ENCODE measurements at places on chromosomes 4 and X.

GRCh38 chrX:136647677-136648360, at the start of gene CD40LG:
TSS of gene CD40LG (plus strand) at chrX:136648158. CDS start at chrX:136648249, 91 bp downstream.
- DNase-seq = no peak

- no peak for DNase-seq
Observed at GRCh38 chr4:53014881-53015280, 152.8 kb downstream of the RASL11B start.

GRCh38 chr4:99159699-99160098, 15.6 kb upstream of the ADH4 start:
- no peak for DNase-seq

DNA sequence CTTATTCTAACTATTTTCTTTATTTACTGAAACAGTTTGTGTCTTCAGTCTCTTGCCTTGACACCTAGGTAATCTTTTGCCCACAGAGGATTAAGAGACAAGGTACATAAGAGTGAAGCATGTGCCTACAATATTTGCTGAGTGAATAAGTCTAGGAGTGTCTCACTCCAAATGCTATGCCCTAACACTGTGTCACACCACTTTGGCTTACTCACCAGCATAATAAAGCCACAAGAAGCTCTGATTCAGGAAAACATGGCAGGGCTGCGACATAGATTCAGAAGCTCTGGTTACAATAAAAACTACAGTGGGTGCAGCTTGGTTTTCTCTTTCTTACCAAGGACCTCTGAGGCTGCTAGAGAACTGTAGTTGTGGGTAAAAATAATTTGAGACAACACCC, 127.1 kb downstream of the RBM46 start:
- no peak for DNase-seq

GRCh38 chrX:110046001-110046400, 43.1 kb downstream of the TMEM164 start:
- no peak for DNase-seq

DNA sequence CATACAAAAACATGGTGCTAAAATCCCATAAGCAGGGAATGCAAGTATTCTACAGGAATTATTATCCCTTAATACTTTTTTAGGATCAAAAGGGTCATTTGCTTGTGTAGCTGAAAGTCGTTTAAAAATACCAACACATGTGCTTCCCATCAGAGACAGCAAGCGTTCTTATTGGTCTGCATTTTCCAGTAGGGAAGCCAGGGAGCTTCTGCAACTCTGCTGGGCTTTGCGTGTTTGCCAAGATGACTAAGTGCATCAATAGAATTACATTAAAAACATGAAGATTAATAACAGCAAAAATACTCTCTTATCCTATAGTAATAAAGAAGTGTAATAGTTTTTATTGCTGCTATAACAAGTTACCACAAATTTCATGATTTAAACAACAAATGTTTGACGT, 111.2 kb downstream of the QDPR start:
- no peak for DNase-seq

GRCh38 chr4:55758570-55758969, 61.0 kb upstream of the EXOC1L start:
- no peak for DNase-seq

DNA sequence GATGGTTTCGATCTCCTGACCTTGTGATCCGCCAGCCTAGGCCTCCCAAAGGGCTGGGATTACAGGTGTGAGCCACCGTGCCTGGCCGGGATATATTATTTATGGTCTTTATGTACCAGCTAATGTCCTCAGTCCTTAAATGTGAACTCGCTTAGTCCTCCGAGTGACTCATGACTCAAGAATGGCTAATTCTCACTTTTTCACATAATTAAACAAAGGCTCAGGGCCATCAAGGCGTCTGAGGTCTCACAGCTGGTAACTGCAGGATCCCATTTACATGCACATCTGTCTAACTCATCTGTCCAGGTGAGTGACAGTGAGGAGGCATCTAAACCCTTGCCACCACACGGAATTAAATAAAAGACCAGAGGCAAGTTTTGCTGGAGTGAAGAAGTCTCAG, 73.5 kb downstream of the HS3ST1 start:
- DNase-seq = peak; percentile 16

- no peak for DNase-seq
Observed at GRCh38 chrX:127038065-127038464, 218.5 kb downstream of the PRR32 start.

DNA sequence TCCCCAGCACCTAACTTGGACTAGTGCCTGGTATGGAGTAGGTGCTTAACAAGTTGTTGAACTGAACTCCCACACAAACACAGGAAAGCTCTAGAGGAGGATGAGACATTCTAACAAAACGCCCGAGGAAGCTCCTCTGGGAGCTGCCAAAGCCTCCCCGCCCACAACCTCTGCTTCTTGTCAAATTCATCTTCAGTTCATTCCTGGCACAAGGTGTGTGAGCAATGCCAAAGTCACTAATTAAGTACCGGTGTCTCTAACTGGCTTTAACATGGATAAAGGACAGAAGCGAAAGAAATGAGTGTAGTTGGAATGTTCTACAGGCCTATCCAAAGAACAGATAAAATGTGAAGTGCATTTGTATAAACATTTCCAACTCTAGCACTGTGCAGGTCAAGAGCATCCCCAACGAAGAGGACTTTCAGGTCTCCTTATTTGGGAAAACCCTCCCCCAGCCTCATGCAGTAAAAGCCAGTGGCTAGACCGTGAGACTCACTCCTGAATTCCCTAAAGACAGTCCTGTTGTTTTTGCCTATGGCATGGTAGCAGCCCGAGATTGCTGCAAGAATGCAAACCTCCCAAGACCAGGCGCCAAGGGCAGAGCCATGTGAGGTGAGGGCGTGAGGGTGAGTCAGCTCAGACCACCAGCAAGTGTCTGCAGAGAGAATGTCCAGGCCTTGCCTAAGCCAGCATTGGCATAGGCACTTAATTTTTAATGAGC, 72.2 kb upstream of the KLF3 start:
- DNase-seq = peak; percentile 21

- no peak for DNase-seq
Observed at GRCh38 chrX:107857837-107858236, 32.2 kb downstream of the MID2 start.

DNA sequence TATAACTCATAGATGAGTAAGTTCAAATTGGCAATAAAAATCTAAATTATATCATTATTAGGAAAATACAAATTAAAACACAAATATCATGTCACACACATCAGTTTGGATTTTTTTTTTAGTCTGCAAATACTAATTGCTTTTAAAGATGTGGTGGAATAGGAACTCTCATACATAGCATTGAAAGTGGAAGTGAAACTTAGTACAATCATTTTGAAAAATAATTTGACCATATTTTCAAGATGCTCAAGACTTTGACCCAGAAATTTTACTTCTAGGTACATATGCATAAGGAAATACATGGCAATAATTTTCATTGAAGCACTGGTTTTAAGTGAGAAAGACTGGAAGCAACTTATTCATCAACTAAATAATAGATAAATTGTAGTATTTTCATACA, 147.5 kb upstream of the SMIM31 start:
- DNase-seq = no peak

DNA sequence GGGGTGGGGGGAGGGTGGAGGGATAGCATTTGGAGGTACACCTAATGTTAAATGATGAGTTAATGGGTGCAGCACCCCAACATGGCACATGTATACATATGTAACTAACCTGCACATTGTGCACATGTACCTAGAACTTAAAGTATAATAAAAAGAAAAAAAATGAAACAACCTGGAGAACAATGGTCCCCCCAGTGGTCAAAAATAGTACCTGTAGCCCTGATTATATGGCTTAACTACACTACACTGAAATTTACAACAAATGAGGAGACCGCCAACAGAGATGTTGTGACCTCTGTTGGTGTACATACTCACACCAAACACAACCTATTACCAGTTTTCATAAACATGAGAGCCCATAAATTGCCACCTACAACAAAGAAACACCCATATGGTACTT, 7.3 kb upstream of the MAGEE1 start:
- no peak for DNase-seq

GRCh38 chrX:29787656-29788055, 427.7 kb upstream of the MAGEB2 start:
- DNase-seq = no peak

- peak; percentile 83 for DNase-seq
Observed at GRCh38 chr4:87011340-87012034, 76.7 kb downstream of the AFF1 start.

GRCh38 chr4:73683033-73683432, 57.3 kb upstream of the CXCL8 start:
- DNase-seq = no peak

DNA sequence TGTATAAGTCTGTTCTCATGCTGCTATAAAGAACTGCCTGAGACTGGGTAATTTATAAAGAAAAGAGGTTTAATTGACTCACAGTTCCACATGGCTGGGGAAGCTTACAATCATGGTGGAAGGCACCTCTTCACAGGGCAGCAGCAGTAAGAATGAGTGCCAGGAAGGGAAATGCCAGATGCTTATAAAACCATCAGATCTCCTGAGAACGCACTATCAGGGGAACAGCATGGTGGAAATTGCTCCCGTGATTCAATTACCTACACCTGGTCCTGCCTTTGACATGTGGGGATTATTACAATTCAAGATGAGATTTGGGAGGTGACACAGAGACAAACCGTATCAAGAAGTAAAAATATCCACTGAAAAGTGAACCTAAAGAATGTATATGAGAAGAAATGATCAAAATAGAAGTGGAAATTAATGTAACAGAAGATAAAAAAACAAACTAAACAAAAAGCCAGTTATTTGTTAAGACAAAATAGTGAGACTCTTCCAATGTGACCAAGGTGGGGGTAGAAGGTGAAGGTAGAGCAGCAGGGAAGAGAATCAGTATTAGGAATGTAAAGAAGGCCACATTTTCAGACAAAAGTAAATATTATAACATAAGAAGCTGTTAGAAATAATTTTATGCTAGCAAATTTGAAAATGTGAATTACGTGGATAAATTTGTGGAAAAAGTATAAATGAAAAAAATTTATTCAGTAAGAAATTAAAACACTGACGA, 372.9 kb downstream of the NKX6-1 start:
- no peak for DNase-seq

DNA sequence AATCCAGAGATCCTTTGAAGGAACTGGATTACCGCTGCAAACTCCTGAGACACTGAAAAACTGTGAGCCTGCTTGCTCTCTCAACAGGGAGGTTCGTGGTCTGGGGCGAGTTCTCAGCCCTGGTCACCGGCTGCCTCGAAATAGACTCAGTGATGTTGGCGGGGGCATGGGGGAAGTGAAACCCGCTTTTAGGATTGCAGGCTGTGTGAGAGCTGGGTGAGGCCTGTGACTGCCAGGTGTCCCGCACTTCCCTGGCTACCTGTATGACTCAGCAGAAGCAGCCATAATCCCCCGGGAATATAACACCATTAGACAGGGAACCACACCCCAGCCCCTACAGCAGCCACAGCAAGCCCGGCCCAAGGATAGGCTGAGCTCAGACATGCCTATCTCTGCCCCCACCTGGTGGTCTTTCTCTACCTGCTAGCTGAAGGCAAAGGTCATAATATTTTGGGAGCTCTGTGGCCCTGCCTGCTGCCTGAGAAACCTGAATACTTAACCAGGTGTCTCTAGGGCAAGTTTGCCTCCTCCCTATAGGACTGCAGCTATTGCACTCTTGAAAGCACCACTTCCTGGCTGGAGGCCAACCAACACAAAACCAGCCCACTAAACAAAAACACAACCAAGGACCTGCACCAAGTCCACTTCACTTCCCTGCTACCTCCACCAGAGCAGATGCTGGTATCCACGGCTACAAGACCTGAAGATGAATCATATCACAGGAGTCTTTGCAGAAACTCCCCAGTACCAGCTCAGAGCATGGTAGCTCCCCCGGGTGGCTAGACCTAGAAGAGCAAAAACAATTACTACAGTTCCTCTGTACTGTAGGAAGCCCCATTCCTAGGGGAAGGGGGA, 202.0 kb downstream of the RRAGB start:
- no peak for DNase-seq

GRCh38 chrX:3232262-3232923, 114.1 kb downstream of the MXRA5 start:
- DNase-seq = no peak

- DNase-seq = no peak
Observed at GRCh38 chr4:138003248-138003647, 238.9 kb downstream of the SLC7A11 start.

- DNase-seq = no peak
Observed at GRCh38 chr4:65202165-65202852, 468.0 kb downstream of the EPHA5 start.

- DNase-seq = no peak
Observed at GRCh38 chrX:47815901-47816845, 20.5 kb upstream of the ZNF81 start.

- DNase-seq = no peak
Observed at GRCh38 chr4:53713296-53713695, 122.0 kb upstream of the LNX1 start.

DNA sequence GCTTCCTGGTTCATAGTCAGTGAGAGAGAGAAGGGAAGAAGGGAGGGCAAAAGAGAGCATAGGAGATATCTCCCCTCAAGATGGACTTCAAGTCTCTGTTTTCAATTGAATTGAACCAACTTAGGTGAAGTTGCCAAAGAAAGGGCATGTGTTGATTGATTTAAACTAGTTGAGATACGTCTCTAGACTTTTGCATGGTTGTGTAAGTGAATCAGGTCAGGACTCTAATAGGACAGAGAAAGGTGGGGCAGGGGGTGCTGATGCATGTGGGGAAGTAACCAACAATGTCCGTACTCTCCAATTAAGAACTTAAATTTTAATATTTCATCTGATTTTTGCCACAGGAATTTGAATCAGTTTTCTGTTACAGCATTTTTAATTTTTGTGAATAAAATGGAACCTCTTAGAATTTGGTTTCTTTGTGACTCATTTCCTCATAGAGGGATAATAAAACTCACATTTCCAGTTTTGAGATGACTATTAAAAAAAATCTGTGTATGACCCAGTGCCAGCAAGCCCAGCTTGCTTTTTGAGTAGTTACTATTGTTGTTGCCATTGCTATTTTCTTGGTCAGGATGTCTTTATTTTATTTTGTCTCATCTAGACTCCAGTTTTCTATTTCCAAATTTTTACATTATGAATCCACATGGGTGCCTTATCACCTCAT, 37.3 kb downstream of the SLIT2 start:
- DNase-seq = no peak

GRCh38 chr4:86608757-86609375, 14.8 kb downstream of the PTPN13 start:
- DNase-seq = no peak

DNA sequence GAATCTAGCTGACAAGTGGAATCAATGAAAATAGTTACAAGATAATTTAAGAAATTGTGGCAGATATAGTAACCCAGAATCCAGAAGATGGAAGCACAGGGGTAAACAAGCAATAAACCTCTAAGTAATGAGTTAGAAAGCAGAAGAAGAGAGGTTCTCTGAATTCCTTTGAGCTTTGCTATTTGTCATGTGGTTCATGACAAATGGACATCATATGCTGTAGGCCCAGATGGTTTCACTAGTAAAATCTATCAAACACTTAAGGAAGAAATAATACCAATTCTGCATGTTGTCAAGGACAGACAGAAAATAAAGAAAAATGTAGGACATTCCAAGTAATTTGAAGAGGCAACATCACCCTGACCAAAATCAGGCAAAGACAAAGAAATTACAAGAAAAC, 480.8 kb upstream of the INTU start:
- DNase-seq = no peak

Data from retinal pigment epithelial cell (primary cell).